ENCODE measurements at places on chromosomes 1 and 21.

- DNase-seq, result no peak
Measured at GRCh38 chr1:39170731-39171667, 33.5 kb upstream of the MACF1 start.

DNA sequence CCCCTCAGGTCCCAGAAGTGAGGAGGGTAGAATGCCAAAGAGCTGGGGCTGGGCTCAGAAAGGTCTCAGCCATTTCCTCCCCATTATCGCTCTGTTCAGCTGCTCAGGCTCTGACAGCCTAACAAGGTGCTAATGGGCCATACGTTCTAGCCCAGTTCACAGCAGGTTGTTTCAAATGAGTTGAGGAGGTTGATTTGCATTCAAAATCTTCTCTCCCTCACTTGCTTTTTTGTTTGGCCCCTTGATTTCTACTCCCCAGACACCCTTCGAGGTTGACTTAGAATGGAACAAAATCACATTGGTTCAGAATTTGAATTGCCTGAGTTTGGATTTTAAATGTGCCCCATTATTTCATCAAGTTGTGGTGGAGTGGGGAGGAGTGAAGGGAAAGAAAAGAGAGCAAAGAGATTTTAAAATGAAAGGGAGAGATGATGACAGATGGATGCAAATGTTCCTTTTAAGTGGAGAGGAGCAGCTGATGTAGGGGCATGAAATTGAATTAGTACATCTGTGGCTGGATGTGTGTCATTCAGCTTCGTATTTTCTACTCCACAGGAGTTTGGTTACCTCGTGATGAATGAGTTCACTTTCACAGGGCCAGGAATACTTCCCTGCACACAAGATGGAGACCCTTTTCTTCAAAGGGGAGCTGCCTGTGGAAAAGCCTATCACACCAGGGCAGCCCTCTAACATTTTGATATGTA, 425.8 kb upstream of the CAMK1G start:
- no peak for DNase-seq

DNA sequence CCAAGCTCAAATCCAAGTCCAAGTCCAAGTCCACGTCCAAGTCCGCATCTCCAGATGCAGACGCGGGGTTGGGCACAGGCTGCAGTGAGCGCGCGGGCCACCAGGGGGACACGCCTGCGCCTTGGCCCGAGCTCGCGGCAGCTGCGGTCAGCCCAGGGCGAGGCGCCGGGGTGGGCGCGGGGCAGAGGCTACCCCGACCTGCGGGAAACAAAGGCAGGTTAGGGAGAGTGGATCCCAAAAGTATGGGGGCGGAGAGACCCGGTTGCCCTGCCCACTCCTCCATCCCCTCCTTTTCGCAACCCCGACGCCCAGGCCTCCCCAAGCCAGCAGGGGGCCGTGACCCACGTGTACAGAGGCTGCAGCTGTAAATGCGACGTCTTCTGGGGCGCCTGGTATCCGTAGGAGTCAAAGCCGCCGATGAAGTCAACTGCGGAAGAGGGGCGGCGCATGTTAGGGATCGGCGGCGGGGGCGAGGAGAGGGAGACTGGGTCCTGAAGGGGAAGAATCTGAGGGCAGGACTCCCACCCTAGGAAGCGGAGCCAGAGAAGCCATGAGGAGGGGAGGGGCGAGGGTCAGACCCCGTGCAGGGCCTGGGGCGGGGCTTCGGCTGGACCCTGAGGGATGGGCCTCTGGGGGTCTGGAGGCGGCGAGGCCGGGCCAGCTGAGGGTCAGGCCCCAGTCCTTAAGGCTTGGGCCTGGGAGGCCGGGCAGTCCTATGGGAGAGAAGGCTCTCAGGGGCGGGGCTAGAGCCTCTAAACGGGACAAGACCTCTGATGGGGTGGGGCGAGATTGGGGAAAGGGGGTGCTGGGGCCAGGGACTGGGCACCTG, 58.0 kb downstream of the NKAIN1 start:
- DNase-seq, result no peak

- DNase-seq, result no peak
Measured at GRCh38 chr1:55059302-55060132, 20.2 kb downstream of the PCSK9 start.

DNA sequence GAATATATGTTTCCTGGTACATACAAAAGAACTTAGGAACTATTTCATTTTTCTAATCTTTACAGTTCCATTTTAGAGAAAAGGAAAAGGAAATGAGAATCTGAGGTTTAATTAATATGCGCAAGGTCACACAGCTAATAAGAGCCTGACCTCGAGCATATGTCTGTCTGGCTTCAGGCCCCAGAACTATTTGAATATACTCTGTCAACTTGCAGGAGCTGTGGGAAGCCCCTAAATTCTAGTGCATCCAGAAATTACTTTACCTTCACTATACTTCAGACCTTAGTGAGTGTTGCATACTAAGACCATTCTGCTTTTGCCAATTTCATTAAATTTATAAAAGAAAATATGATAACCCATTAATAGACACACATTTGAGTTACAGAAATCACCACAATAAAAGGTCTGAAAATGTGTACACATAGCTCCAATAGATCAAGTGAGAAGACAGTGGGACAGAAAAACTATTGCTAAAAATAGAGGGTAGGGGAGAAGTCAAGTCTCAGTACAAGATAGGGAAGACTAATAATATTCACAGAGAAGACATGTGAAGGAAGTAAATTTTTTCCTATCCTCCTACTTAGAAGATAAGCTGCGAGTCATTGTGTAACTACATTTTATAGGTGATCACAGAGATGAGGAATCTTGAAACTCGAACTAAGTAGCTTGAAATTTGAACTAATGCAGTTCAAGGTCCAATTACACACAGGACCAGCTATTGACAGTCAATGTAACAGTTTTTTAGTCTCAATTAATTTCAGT, 3.8 kb downstream of the RGS13 start:
- no peak for DNase-seq

DNA sequence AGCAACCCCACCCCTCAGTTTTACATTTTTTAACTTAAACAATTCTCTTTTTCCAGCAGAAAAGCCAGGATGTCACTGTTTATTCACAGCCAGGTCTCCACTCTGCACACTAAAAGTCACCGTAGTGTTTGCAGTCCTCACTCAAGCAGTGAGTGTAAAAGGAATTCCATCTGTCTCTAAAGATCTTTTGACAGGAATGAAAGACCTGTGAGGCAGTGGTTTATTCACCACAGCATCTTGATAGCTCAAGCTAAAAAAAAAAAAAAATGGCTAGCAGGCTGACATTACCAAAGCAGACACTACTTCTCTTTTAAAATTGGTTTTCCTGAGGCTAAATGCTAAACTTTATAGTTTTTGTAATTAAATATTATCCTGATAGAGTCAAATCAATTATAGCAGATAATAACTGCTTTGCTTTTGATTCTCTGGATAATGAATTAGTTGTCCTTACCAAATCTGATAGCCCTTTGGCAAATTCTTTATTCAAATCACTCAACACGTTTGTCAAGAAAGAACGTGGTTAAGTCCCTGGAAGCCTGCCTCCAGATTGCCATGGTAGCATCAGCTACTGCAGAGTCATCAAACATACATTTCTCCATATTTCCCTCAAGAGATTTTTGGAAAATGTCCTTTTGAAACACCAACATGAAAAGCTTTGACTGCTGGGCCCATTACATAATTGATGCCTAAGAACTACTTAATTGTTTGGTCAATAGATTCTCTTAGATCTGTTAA, 22.2 kb upstream of the SLC5A9 start:
- no peak for DNase-seq

DNA sequence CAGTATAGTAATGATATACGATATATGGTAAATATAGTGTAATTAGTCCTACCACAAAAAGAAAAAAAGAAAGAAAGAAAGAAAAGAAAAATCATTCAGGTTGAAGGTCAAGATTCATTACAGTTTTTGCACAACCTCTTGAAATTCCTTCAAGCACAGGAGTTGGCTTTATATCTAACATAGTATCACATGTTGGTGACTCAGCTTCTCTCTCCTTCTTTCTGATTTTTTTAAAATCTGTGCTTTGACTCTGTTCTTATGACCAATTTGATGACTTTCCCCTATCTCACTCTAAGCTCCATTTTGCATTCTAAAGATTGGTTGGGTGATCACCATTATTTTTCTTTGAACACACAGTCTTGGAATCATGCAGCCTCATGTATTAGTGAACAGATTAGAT, 148.2 kb upstream of the COL11A1 start:
- DNase-seq, result no peak

- DNase-seq, result no peak
Measured at GRCh38 chr1:170377896-170378634, 153.9 kb upstream of the GORAB start.

GRCh38 chr1:39722495-39722894, 16.2 kb upstream of the PPIE start:
- no peak for DNase-seq

GRCh38 chr1:18945401-18945849, 11.1 kb downstream of the IFFO2 start:
- DNase-seq, result no peak

DNA sequence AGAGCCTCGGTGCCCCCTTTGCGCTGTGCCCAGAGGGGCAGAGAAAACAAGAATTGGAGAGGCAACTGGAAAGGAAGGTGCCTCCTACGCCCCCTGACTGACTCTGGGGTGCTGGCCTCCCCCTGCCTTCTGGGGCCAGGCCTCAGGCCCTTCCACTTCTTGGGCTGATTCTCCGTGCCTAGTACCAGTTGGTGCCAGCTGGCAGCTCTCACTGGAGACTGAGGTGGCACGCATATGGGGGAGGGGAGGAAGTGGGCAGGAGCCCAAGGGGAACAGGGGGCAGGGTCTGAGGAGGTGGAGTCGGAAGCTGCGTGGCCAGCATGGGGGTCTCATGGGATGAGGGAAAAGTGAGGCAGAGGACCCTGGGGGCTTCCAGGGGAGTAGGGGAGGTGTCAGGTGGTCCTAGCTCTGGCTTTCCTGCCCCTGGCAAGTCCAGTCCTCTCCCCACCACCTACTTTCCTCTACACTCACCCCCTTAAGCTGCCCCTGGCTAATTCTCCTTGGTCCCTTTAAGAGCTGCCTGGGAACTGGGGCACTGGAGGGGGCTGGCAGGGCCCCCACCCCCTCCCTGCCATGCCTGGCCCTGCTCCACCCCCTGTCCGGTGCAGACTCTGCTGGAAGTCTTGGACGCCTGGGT, 6.5 kb upstream of the SEMA4A start:
- no peak for DNase-seq

DNA sequence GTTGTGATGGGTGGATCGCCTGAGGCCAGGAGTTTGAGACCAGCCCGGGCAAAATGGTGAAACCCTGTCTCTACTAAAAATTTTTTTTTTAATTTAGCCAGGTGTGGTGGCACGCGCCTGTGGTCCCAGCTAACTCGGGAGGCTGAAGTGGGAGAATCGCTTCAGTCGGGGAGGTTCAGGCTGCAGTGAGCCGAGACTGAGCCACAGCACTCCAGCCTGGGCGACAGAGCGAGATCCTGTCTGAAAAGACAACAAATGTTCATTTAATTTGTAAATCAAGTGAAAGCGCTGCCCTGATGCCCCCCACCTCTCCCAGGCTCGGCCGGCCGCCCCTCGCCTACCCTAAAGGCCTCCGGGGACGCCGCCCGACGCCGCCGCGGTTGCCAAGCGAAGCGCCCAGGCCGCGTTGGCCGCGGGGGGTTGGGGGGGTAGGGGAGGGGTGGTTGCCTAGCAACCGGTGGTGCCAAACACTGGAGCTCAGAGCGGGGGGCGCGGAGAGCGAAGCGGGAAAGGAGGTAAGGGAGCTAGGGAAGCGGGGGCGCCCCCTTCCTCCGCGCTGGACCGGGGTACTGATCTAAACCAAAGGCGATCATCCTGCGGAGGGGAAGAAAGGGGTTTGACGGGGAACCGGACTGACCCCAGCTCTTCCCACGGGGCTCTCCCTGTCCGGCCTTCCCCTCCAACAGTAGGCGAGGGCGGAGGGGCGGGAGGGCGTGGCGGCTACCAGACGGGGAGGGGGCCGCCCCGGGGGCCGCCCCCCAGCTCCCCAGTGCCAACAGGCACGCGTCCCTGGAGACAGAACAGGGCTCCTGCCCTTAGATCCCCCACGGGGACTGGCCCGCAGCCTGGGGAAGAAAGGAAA, at the start of gene TEKT2:
Gene TEKT2 (plus strand): TSS at position 460 of the 862 bp plus-strand sequence. CDS start 828 bp downstream, outside the sequence.
- DNase-seq, result no peak

DNA sequence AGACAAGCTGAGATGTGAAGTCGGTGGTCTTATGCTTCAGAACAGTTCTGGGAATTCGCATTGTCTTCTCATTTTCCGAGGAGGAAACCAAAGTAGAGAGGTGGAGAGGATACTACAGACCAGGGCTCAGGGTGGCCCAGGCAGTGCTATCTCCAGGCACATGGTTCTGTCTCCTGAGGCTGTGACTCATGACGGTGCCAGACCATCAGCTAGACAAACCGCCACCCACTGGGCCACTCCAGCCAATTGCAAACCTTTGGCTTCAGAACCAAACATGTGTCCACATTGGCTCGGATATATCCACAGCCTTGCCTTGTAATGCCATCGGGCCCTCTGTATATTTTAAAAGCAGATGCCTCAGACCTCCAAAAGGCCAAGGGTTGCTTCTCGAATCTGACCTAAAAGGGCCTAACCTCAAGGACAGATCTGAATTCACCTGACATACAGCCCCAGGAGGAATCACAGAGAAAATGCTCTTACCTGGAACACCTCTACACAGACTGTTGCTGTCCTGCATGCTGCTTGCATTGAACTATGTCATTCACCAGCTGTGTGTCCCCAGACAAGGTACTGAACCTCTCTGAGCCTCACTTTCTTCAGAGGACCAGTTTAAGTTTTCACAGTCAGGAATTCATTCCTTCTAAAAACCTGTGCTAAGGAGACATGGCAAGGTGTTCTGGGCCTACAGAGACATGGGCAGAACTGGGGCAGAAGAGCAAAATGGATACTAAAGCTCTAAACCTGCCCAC, 224.9 kb upstream of the JUN start:
- no peak for DNase-seq

GRCh38 chr21:42286416-42286815, 28.8 kb downstream of the TFF3 start:
- DNase-seq, result no peak

DNA sequence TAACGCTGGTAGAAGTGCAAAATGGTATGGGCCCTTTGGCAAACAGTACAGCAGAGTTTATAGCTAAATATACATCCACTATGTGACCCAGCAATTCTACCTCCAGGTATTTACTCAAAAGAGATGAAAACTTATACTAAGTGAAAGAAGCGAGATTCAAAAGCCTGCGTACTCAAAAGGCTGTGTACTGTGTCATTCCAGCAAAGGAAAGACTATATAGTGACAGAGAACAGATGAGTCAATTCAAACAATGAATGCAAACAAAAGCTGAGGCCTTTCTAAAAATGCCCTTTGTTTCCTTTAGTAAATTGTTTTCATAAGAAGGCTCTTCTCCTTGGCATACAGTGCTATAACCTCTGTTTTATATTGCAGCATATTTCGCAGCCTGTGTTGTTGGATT, 268.8 kb upstream of the CSF3R start:
- no peak for DNase-seq

GRCh38 chr1:51231120-51231519, 5.0 kb upstream of the RNF11 start:
- DNase-seq, result no peak

Data from SW 1271 (cell line).